DMS153 (cell line): ENCODE measurements at places on chromosomes 2 and 18.

DNA sequence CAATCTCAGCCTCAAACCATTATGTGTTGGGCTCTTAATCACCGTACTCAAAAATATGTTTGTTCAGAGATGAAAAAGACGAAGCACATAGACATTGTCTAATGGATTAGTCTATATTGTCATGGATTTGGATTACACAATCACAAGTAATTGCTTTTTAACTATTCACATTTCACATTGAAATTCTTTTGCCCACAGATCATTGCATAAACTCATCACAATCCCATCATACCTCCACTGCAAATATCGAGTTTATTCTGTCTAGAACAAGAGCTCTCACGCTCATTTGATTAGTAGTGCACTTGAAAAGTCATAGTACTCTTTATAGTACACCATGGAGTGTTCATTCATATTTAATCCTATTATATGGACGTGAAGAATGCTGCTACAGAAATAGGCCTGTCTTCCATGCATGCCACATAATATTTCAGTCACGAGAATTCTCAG, 97.9 kb upstream of the SOX11 start:
- DNase-seq = peak; percentile 39

GRCh38 chr2:205869439-205869838, 187.1 kb downstream of the NRP2 start:
- DNase-seq = no peak

DNA sequence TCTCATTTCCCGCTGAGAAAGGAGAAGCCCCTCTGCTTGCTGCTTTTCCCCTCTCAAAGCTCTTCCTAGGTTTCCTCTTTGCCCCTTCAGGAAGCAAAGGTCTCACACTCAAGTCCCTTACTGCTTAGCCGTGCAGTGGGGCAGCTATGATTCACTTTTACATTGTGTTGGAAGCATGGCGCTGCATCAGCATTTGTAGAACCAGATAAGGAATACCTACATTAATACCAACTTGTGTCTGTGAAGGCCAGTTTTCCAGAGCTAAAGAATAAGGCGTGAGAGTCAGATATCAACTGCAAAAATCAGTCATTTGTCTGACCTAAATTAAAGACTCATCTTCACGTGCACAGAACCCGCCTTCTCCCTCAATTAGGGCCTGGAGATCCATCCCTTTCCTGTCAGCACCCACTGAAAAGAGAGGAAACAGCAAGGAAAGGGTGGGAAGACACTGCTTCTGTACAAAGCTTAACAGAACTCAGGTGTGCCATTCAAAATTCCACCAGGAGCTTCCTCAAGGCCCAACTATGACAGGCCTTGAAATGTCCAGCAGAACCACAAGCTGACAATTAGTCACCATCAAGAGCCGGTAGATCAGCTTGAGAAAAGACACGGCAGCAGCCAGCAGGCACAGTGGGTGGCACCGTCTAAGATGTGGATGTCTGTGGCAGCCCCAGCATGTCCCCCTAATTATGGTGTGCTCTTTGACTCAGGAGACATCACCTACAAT, 16.1 kb upstream of the XDH start:
- no peak for DNase-seq

GRCh38 chr2:237863102-237863511, 3.7 kb downstream of the RAMP1 start:
- no peak for DNase-seq

DNA sequence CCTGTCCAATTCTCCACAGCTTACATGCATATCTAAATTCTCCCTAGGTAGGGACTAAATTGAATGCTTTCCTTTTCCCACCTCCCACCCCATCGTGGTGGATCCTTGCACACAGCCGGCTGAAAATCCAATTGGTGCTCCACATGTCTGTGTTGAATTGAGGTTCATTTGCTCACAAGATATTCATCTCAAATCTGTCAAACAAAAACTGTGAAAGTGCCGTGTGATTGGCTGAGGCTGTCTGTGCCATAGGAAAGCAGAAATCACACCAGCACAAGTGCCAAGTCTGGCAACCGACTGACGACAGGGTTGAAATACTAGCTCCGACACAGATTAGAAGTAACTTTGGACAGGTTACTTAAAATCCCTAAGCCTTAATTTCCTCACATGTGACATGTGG, 823.3 kb downstream of the TDRD15 start:
- DNase-seq = no peak

DNA sequence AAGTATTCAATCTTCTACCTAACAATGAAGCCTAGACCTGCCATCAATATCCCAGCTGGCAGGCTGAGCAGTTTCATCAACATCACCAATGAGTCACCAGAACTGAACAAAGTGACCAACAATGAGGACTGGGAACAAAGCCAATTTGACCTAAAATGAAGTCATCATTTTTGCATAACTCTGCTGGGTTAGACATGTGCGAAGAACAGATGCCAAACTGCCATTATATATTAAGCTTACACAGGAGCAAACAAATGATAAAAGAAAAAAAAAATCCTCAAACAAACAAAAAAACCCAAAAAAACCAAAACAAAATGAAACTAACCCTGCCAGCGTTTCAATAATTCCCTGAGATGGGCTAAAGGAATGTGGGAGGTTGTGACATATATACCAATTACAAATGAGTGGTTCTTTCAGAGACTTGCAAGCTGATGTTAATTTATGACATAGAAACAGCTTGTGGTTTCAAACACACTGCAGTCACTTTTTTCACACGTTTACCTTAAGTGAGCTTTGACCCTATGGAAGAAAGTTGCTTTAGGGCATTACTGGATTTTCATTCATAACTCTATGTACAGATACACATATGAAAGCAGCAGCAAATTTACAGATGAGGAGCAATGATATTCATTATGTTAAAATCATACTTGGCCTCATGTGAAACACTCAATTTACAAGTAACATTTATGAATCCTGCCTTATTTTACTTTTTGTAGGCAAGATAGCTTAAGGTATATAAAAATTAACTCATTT, 56.9 kb upstream of the CCDC141 start:
- peak; percentile 96 for DNase-seq

DNA sequence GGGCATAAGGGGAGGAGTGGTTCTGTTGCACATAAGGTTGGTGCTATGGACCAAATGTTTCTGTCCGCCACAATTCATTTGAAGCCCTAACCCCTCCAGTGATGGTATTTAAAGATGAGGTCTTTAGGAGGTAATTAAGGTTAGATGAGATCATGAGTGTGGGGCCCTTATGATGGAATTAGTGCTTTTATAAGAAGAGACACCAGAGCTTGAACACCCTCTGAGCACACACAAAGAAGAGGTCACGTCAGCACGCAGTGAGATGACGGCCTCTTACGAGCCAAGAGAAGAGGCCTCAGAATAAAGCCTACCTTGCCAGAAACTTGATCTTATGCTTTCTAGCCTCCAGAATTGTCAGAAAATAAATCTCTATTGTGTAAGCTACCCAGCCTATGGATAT, 386.4 kb upstream of the CYRIA start:
- no peak for DNase-seq

GRCh38 chr2:220033546-220033945, 406.1 kb downstream of the SLC4A3 start:
- no peak for DNase-seq
